Memory B cell (primary cell): ENCODE measurements at places on chromosomes 7 and 10.
A peak's percentile ranks its signal among the peaks of the same experiment; 100 is the strongest.

DNA sequence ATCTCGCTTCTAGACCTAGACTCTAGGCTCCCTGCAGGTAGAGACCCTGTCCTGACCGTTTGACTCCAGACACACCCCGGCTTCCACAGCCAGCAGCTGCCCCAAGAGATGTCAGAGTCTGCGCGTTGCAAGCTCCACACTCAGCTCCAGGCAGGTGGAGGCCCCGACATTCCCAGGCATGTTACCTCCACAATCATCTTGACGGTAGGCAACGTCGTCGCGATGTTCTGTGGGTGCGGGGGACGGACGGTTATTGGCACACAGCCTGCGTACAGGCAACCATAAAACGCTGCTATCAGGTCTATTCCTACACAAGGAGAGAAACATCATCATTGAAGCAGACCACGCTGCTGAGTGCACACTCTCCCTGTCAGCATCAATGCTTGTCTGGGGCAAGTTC lies 213.2 kb downstream of the ZMYND11 start:
- no peak overlapping the region for H3K4me3 ChIP-seq
- no peaks in the 10 kb centered on the region for H3K4me1 ChIP-seq

DNA sequence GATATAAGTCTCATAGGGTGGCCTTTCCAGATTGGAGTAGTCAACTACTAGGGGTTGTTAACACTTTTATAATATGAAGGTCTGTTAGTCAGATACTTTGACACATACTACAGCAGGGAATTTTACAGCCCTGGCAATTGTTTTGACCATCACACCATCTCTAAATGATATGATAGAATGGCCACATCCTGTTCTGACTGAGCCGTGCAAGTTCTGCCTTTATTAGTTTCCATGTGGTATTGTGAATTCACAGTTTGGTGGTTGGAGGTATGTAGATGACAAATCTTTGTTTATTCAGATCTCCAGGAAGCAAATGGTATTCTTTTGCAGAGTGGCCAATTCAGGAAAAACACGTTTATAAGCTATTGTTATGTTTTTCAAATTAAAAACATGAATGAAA lies 83.0 kb downstream of the NRG3 start:
- H3K4me1 ChIP-seq: no peaks in the 10 kb centered on the region
- no peaks in the 10 kb centered on the region for H3K27me3 ChIP-seq
- H3K4me3 ChIP-seq: no peak overlapping the region
- DNase-seq: no peak
- H3K27ac ChIP-seq: no peak overlapping the region

- H3K36me3 ChIP-seq: no peaks in the 10 kb centered on the region
- DNase-seq: no peak
- no peak overlapping the region for H3K27ac ChIP-seq
- H3K27me3 ChIP-seq: peaks cover 13% of the 10 kb centered on the region
- no peaks in the 10 kb centered on the region for H3K4me1 ChIP-seq
Observed at GRCh38 chr7:48244864-48245271, 73.6 kb downstream of the ABCA13 start.

GRCh38 chr7:12281038-12281437 lies 69.9 kb downstream of the TMEM106B start:
- H3K27me3 ChIP-seq: peaks cover 6% of the 10 kb centered on the region
- H3K36me3 ChIP-seq: peaks cover 4% of the 10 kb centered on the region
- H3K4me1 ChIP-seq: no peaks in the 10 kb centered on the region
- no peak overlapping the region for H3K4me3 ChIP-seq

GRCh38 chr7:83832009-83832408 lies 183.1 kb upstream of the SEMA3E start:
- no peak overlapping the region for H3K4me3 ChIP-seq
- H3K4me1 ChIP-seq: no peaks in the 10 kb centered on the region
- H3K27ac ChIP-seq: no peak overlapping the region
- H3K27me3 ChIP-seq: no peaks in the 10 kb centered on the region

GRCh38 chr7:134856691-134857090 lies 77.3 kb downstream of the CALD1 start:
- H3K27me3 ChIP-seq: peaks cover 3% of the 10 kb centered on the region
- no peaks in the 10 kb centered on the region for H3K36me3 ChIP-seq
- no peak overlapping the region for H3K27ac ChIP-seq
- no peaks in the 10 kb centered on the region for H3K4me1 ChIP-seq
- no peak overlapping the region for H3K4me3 ChIP-seq

DNA sequence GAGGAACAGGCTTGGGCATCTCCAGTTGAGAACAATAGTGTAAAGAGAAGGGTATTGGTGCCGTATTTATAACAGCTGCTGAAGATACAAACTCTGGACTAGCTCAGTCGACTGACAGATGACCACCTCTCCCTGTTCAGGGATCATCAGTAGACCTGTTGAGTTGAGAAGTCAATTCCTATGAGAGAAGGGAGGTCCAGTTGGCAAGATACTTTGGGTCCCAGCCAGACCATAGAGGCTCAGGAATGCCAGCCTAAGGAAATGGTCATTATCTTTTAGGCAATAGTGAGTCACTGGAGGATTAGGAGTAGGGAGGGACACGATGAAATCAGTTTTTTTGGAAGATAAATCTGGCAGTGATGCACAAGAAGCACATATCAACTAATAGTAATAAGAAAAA lies 202.9 kb downstream of the TRIL start:
- peaks cover 2% of the 10 kb centered on the region for H3K36me3 ChIP-seq
- peaks cover 11% of the 10 kb centered on the region for H3K27me3 ChIP-seq
- no peak overlapping the region for H3K4me3 ChIP-seq
- no peak overlapping the region for H3K27ac ChIP-seq
- no peak for DNase-seq
- H3K4me1 ChIP-seq: no peaks in the 10 kb centered on the region

GRCh38 chr7:98423043-98423442 lies 22.2 kb upstream of the BAIAP2L1 start:
- H3K4me3 ChIP-seq: no peak overlapping the region
- H3K27me3 ChIP-seq: peaks cover 16% of the 10 kb centered on the region
- H3K27ac ChIP-seq: no peak overlapping the region

DNA sequence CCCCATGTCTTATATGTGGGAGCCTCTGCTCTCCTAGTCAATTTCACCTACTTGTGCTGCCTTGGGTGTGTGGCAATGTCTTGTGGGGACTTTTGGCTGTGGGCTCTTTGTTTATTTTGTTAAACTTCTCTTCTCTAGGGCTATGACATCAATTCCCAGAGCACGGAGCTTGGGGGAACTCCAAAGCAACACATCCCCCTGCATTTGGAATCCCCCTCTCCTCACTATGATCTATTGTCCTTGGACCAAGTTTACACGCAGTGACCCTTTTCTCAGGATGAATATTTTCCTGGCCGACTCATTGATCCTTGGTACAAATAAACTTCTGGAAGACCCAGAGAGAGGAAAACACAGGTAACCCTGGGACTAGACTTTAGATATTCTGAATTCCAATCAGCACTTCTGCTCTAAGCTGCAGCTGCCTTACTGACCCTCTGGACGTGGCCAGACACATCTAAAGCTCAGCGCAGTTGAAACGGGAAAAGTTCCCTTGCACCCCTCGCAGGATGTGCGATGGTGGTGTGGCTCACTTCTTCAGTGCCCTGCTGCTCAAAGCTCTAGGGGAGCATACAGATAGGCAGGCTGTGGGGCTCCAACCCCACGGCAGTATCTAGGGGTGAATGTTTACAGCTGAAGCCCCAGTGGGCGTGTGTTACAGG lies 110.8 kb downstream of the TMEM178B start:
- H3K36me3 ChIP-seq: peaks cover 3% of the 10 kb centered on the region
- H3K4me1 ChIP-seq: no peaks in the 10 kb centered on the region
- no peak overlapping the region for H3K4me3 ChIP-seq
- DNase-seq: no peak
- H3K27ac ChIP-seq: peak overlapping the region; percentile 2

- H3K27me3 ChIP-seq: no peaks in the 10 kb centered on the region
- H3K4me3 ChIP-seq: no peak overlapping the region
- peaks cover 49% of the 10 kb centered on the region for H3K4me1 ChIP-seq
- DNase-seq: no peak
- no peaks in the 10 kb centered on the region for H3K36me3 ChIP-seq
- peak overlapping the region; percentile 84 for H3K27ac ChIP-seq
Observed at GRCh38 chr10:35416619-35417312, 80.5 kb downstream of the CCNY start.

DNA sequence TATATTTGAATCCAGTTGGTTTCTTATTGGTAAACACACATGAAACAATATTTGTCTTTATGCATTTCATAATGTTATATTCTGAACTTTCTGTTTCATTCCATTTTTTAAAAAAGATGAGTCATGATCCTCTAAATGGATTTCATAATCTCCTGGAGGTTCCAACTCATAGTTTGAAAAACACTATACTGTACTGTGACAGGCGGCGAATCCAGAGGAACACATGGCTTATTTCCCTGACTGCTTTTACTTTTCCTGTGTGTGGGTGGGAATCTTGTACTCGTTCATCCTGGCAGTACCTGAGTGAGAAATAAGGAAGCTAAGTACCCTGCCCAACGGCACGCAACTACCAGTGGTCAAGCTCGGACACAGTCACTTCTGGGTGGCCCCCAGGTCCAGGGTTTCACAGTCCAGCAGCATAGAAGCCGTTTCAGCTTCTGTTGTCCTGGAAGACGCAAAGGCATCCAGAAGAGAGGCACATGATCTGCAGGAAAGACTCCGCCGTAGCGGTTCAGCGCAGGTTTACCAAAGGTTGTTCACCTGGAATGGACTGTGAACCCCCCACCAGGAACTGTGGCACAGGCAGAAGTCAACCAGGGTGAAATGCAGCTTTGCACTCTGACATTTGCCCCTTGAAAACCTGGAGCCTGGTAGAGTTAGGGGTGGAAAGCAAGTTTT lies 117.7 kb downstream of the CCNY start:
- H3K4me1 ChIP-seq: peaks cover 40% of the 10 kb centered on the region
- H3K4me3 ChIP-seq: no peak overlapping the region

- no peaks in the 10 kb centered on the region for H3K36me3 ChIP-seq
- no peaks in the 10 kb centered on the region for H3K4me1 ChIP-seq
- H3K4me3 ChIP-seq: no peak overlapping the region
- no peak for DNase-seq
- H3K27me3 ChIP-seq: no peaks in the 10 kb centered on the region
Observed at GRCh38 chr10:29757551-29758297, 123.0 kb upstream of the SVIL start.

- H3K27ac ChIP-seq: peak overlapping the region; percentile 97
- DNase-seq: no peak
- peaks cover 6% of the 10 kb centered on the region for H3K27me3 ChIP-seq
Observed at GRCh38 chr7:12210179-12211053, 678 bp upstream of the TMEM106B start.

- no peak for DNase-seq
- peaks cover 3% of the 10 kb centered on the region for H3K27me3 ChIP-seq
- no peak overlapping the region for H3K27ac ChIP-seq
- H3K36me3 ChIP-seq: no peaks in the 10 kb centered on the region
Observed at GRCh38 chr7:41501006-41501405, 201.9 kb downstream of the INHBA start.

- H3K27me3 ChIP-seq: no peaks in the 10 kb centered on the region
- peak; percentile 80 for DNase-seq
- peak overlapping the region; percentile 88 for H3K27ac ChIP-seq
- peaks cover 14% of the 10 kb centered on the region for H3K4me1 ChIP-seq
- peaks cover 9% of the 10 kb centered on the region for H3K36me3 ChIP-seq
Observed at GRCh38 chr7:99392659-99393354, 15.6 kb downstream of the PDAP1 start.

- H3K27me3 ChIP-seq: no peaks in the 10 kb centered on the region
- no peak for DNase-seq
- H3K4me3 ChIP-seq: no peak overlapping the region
- no peak overlapping the region for H3K27ac ChIP-seq
- peaks cover 17% of the 10 kb centered on the region for H3K4me1 ChIP-seq
Observed at GRCh38 chr7:106717254-106717954, 56.4 kb upstream of the CCDC71L start.

- H3K4me1 ChIP-seq: peaks cover 10% of the 10 kb centered on the region
- no peak overlapping the region for H3K27ac ChIP-seq
Observed at GRCh38 chr7:4613846-4614548, 68.1 kb upstream of the FOXK1 start.

DNA sequence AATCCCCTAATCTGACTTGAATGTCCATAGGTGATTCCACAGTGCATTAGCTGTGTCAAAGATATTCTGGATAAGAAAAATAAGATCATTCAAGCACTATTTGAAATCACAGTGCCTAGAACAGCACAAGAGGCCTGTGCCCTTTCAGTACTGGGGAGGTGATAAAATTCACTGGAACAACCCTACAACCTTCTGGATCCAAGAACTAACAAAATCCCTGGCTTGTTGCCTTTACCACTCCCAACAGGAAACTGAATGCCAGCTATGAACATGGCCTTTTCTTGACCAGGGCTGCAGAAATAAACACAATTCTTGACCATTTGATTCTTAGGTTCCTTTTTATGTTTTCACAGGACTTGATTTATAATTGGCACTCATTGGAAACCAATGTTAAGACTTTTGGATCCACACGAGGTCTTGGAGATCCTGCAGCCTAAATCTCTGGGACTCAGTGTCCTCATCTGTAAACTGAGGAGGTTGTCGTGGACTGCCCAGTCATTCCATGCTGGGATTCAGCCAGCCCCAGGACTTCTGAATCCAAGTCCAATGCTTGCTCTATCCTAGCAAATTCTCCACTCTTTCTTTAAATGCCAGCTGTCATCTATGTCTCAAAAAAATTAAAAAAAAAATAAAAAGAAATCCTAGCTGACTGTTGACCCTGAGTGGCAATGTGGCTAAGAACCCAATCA lies 624.7 kb downstream of the KCNMA1 start:
- H3K36me3 ChIP-seq: no peaks in the 10 kb centered on the region
- peaks cover 7% of the 10 kb centered on the region for H3K4me1 ChIP-seq
- no peak for DNase-seq
- H3K27me3 ChIP-seq: no peaks in the 10 kb centered on the region

DNA sequence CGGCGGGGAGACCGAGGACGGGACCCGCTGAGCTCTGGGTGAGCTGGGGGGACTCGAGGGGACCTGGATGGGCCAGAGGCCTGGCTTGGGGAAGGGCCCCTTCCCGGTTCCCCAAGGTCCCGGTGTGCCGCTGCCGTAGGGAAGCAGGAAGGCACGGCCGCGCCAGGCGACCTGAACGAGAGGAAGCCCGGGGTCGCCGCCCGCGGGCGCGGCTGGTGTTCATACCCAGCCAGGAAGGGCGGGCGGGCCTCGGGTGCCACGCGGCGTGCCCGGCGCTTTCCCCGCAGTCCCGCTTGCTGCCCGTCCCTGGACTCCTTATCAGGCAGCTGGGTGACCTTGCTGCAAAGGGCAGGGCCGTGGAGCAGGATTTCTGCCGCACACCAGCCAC lies 38.0 kb downstream of the ZNF777 start:
- peak overlapping the region; percentile 70 for H3K4me3 ChIP-seq
- H3K27ac ChIP-seq: no peak overlapping the region
- H3K27me3 ChIP-seq: no peaks in the 10 kb centered on the region
- no peaks in the 10 kb centered on the region for H3K36me3 ChIP-seq
- peak; percentile 31 for DNase-seq

DNA sequence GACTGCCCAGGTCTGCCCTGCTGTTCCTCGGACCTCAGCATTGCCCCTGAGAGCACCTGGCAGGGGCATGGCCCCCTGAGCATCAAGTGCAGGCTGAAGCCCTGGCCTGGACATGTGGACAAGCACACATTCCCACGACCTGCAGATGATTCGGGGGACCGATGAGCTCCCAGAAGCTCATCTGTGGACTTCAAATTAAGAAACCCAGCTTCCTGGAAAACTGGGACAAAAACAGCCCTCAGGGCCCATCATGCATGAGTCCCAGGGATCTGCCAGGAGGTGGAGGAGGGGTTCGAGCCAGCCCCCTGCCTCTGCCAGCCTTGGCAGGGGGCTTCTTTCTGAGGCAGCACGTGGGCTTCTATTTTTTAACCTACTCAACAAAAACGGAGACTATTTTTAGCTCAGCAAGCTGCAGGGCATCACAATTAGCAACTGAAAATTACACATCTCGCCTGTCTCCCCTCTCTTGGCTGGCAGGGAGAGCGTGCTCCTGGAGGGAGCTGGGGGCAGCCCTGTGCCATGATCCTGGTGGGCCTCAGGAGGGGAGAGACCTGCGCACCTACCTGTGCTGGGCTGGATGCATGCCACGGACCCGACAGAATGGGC lies 51.8 kb downstream of the RASGEF1A start:
- no peaks in the 10 kb centered on the region for H3K4me1 ChIP-seq
- H3K36me3 ChIP-seq: no peaks in the 10 kb centered on the region
- no peak overlapping the region for H3K4me3 ChIP-seq
